GM04503 (cell line): ENCODE measurements at places on chromosomes 6 and 20.

GRCh38 chr6:25301362-25301761 lies 22.2 kb downstream of the CARMIL1 start:
- no peak for DNase-seq

- DNase-seq = no peak
Measured at GRCh38 chr6:8736156-8736895, 301.0 kb upstream of the SLC35B3 start.

DNA sequence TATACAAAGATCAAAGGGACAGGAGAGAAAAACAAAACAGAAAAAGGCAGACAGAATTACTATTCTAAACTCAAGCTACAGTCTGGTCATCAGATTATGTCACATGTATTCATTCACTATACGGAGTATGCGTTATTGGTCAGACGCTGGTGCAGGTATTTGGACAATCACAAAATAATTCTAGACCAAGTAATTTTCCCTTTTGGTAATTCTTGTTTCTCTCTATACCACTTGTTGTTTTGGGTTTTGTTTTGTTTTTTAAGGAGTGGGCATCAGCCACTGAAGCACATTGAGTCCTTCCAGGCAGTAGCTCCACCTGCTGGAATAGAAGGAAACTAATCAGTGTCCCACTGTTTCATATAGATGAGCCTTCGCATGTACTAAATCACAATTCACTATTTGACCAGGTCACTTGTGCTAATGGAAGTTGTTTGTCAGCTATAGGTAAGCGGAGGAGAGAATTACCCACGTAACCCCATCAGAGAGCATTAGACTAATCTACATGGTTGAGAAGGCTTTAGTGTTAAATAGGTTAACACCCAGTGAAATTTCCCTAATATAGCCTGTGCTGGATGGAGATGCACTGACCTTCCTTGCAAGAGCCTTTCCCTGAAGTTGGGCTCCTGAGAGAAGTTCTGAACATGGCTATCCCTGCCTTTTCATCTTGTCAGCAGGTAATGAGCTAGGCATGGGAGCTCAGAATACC lies 77.9 kb downstream of the TNFAIP3 start:
- DNase-seq = no peak

DNA sequence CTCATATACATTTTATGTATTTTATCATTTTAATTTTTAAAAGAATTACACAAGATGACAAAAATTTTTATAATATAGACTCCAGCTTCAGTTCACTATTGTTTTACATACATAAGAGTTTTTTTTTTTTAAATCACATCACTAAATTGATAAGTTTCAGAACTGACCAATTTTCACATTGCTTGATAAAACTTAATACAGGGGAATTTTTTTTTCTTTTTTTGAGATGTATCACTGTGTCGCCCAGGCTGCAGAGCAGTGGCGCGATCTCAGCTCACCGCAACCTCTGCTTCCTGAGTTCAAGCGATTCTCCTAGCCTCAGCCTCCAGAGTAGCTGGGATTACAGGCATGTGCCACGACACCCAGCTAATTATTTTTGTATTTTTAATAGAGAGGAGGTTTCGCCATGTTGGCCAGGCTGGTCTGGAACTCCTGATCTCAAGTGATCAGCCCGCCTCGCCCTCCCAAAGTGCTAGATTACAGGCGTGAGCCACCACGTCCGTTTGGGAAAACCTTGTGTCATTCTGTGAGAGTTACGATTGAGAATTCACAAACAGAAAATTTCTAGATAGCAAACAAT lies 36.6 kb upstream of the BTN3A2 start:
- no peak for DNase-seq
